ENCODE measurements at places on chromosomes 3 and 15. TPM values are rescaled to one million over a fixed set of nuclear protein-coding genes. Genes with fewer than 3 reads are reported as not detected.

GRCh38 chr3:12439161-12439940, 44.9 kb upstream of the TSEN2 start:
- H3K4me1 ChIP-seq = no peaks in the 10 kb centered on the region
- peaks cover 5% of the 10 kb centered on the region for H3K27me3 ChIP-seq
- H3K4me3 ChIP-seq = no peak overlapping the region
- H3K27ac ChIP-seq = no peak overlapping the region
- no peak for DNase-seq

- H3K27me3 ChIP-seq = no peaks in the 10 kb centered on the region
- no peak for DNase-seq
- H3K36me3 ChIP-seq = no peaks in the 10 kb centered on the region
- no peak overlapping the region for H3K27ac ChIP-seq
- no peak overlapping the region for H3K4me3 ChIP-seq
Observed at GRCh38 chr15:91891788-91892345, 38.4 kb downstream of the SLCO3A1 start.

DNA sequence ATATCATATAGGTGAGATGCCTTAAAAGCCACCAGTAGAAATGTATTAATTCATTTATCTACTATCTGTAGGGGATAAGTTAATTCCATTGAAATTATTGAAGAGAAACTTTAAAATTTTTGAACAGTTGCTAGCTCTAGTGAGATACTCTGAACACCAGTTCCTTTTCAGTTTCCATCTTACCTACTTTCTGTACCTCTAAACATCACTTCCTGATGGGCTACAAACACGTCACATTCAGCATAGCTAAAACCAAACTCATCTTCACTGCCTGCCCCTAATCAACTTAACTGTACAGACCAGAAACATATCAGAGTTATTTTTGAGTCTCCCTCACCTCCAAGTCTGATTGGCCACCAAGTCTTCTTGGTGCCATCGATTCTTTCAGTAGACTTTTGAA, 88.9 kb downstream of the FEZF2 start:
- H3K27me3 ChIP-seq = no peaks in the 10 kb centered on the region
- no peaks in the 10 kb centered on the region for H3K4me1 ChIP-seq
- no peak for DNase-seq
- peaks cover 7% of the 10 kb centered on the region for H3K36me3 ChIP-seq
- no peak overlapping the region for H3K4me3 ChIP-seq
- no peak overlapping the region for H3K27ac ChIP-seq

DNA sequence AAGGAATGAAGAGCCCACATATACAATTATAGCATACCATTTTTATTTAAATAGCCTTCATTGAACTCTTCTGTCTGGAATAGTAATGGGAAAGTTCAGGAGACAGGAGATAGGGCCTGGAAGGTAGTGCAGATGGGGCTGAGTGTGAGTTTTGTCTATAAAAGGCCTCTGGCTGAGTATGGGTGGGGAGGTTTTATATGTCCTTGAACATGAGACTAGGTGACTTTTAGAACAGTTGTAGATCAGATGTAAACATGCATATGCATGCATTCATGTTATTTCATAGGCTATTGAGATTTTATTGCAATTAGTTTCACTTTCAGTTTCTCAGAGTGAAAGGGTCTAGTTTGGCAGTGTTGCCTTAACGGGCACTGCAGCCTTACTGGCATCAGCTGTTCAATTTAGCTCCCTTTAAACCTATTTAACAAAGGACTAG, 27.1 kb downstream of the CGGBP1 start:
- DNase-seq = no peak
- peak overlapping the region; percentile 49 for H3K4me3 ChIP-seq
- no peaks in the 10 kb centered on the region for H3K27me3 ChIP-seq
- peaks cover 4% of the 10 kb centered on the region for H3K4me1 ChIP-seq
- no peaks in the 10 kb centered on the region for H3K36me3 ChIP-seq
- H3K27ac ChIP-seq = peak overlapping the region; percentile 19

GOLGA8G gene
- not detected for total RNA-seq

UROC1 gene
- 0.36 TPM for total RNA-seq

BOC gene
- 7.4 TPM for total RNA-seq
